Stimulated activated CD4-positive, alpha-beta T cell treated with anti-CD3 and anti-CD28 coated beads, Interleukin-1b, Interleukin-23, amount 100 ng/mL, for 1 hour (primary cell): ENCODE measurements at places on chromosomes 1 and 21.

- no peak for DNase-seq
Observed at GRCh38 chr1:83131692-83131955, 867.3 kb downstream of the TTLL7 start.

GRCh38 chr1:84374991-84375696 is 23.1 kb upstream of the DNASE2B start:
- no peak for DNase-seq

GRCh38 chr1:37465593-37466517 is 8.5 kb upstream of the ZC3H12A start:
- DNase-seq, result no peak

DNA sequence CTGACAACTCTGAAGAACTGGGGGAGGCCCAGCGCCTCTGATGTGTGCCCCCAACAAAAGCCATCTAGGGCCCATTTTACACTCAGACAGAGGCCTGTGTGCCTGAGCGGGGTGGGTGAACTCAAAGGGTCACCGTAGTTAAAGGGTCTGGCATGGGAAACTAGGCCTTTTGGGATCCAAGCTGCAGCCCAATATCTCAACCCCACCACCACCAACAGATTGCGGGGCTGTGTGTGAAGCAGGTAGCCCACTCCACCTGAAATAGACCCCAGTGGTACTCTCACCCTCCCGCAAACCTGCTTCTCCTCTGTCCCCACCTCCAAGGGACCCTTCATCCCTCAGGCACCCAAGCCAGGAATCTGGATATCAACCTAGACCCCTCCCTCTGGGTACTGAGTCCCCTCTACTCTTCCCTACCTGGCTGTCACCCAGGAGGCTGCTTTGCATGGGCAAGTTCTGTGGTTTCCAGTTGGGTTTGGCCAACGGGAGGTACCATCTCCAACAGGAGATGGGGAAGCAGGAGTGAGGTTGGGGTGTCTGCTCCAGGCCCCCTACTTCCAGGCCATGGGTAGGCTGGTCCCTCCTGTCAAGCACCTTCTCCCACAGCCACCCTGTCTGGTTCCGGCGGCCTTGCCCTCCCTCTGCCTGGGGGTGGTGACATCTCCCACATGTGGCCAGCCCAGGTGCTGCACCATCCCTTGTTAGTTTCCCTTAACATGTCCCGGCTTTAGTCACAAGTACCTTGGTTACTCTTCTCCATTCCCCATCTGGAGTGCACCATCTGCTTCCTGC is 35.2 kb upstream of the LRP8 start:
- DNase-seq, result no peak

- no peak for DNase-seq
Observed at GRCh38 chr1:177948336-177948972, 21.4 kb downstream of the SEC16B start.

DNA sequence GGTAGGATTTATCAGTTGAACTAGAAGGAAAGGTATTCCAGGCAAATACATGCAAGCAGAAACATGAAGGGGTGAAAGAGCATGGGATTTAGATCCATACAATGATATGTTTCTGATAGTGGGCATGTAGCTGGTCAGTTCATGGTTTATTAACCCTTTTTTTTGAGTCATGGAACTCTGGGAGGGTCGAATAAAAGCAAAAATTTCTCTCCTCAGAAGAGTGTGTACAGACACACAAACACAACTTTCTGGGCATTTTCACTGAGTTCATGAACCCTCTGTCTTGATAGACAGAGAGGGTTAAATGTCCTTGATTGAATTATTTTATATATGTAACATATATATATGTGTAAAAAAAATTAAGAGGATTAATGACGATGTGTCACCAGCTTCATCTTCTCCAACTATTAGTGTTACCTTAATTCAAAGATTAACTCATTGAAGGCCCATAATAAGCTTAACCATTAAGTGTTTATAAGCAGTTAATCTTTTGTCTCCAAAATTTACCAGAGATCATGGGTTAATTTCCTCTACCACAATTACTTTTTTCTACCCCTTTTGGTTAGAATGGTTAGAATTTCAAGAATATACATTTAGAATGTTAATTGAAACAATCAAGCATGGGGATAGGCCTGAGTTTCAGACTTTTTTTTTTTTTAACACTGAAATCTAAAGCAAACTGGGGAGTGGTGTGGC is 4.6 kb downstream of the JUN start:
- no peak for DNase-seq

DNA sequence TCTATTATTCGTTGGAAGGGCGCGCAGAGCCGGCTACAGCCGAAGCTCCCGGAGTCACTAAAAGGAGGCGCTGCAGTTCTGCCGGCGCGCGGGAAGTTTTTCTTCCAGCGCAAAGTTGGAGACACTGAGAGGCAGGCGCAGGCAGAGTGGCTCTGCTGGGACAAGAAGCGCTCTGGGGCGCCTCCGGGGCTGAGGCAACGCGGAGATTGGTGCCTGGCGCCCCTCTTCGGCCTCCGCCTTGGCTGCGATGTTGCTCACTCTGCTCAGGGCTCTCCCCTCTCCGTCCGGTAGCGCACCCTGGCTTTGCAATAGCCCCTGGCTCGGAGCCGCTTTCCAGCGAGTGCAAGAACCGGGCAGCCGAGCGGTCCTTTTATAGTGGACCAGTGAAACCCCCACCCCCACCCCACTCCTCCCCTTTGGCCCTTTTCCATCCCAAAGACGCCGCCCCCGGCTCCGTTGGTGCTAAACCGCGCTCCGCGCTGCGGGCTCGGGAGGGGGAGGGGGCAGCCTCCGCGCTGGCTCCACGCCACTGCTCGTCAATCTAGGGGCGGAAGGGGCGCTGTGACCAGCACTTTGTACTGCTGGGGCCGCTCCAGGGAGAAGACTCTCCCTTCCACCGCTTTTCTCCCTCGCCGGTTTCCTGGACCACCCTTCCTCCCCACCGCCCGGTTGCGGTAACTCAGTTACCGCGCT is at the start of gene ADAMTS1:
ADAMTS1 (minus strand) TSS at position 344 of the 693 bp plus-strand sequence. CDS start 455 bp downstream, outside the sequence.
- no peak for DNase-seq

GRCh38 chr1:155134322-155134721 is 1.3 kb upstream of the SLC50A1 start:
- no peak for DNase-seq

DNA sequence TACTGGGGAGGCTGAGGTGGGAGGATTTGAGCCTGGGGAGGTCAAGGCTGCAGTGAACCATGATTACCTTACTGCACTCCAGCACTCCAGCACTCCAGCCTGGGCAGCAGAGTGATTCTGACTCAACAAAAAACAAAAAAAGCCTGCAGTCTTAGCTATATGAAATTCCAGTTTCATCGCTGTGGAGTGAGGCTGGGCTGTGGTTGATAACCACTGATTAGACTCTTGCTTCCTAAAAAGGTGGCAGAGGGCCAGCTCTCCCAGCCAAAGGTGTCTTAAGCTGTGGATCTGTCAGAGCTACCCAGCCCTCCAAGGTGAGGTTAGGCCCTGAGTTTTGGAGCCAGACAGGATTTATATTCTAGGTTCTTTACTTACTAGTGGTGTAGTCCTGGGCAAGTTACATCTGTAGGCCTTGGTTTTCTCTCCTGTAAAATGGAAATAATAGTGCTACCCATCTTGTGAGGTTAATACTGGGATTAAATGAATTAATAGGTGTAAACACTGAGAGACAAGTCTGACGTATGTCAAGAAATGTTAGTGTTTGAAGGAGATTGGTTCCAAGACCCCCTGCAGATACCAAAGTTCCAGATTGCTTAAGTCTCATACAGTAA is 35.9 kb downstream of the TMCC2 start:
- no peak for DNase-seq

- no peak for DNase-seq
Observed at GRCh38 chr21:36534656-36535055, 54.7 kb upstream of the CLDN14 start.

- no peak for DNase-seq
Observed at GRCh38 chr1:80003250-80003649, 996.7 kb upstream of the ADGRL4 start.

GRCh38 chr1:33175865-33176264 is 6.0 kb downstream of the TRIM62 start:
- no peak for DNase-seq

DNA sequence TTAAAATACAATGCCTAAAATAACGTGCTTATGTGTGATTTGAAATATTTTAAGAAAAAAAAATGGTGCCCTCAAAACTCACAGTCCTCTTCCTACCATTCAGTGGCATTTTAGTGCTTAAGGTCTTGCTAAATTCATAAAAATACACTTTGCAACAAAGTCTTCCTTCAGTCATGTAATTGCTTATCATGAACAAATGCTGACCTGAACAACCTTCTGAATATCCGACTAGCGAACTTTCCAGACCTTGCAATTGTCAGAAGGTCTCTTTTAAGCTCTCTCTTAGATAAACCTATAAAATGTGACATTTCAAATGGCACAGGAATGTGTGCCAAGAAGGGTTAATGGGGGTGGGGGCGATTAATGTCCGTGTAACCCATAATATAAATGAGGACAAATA is 858 bp downstream of the BRINP3 start:
- DNase-seq, result no peak

GRCh38 chr1:152160576-152160975 is 1.5 kb upstream of the RPTN start:
- DNase-seq, result no peak

- no peak for DNase-seq
Observed at GRCh38 chr1:61299463-61299862, 217.1 kb downstream of the NFIA start.

DNA sequence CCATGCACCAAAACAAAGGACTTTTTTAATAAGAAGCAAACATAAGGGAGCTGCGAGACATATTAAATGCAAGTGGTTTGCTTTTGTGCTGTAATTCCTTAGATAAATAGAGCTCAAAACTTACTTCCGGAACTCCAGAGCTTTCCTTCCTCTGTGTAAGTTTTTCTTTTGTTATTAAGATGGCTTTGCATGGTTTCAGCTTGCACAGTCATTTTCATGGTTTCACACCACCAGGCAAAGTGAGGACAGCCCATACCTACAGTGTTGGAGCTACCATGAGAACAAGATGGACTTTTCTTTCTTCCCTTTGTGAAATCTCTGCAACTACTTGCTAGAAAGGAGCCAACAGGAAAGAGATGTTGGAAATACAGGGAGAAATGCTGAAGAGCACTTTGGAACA is 368.0 kb downstream of the SETD4 start:
- DNase-seq, result no peak

DNA sequence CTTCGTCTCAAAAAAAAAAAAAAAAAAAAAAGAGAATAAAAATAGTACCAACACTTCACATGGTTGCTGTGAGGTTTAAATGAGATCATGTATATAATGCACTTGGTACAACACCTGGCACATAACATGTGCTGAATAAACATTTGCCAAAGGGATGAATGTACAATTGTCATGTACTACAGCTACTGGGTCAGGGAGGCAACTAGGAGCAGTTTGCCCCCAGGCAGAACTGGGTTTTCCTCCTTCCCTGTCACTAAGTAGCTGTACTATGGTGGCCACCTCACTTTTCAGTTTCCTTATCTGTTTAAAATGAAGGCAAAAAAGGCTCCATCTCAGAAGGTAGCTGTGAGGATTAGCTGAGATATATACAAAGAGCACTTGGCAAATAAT is 11.5 kb downstream of the AK2 start:
- DNase-seq, result no peak

DNA sequence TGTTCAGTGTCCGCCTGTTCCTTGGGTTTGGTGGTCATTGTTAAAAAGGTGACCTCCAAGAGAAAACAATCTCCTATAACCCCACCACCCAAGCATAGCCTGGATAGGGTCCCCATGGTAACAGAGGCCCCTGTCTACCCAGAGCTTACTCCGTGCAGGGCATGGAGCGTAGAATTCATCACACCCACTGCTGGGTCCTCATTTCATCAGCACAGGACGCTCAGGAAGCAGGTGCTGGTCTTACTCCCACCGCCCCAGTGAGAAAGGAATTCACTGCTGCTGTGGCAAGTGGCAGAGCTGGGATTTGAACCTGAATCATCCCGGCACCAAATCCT is 37.0 kb downstream of the ARHGEF10L start:
- no peak for DNase-seq

DNA sequence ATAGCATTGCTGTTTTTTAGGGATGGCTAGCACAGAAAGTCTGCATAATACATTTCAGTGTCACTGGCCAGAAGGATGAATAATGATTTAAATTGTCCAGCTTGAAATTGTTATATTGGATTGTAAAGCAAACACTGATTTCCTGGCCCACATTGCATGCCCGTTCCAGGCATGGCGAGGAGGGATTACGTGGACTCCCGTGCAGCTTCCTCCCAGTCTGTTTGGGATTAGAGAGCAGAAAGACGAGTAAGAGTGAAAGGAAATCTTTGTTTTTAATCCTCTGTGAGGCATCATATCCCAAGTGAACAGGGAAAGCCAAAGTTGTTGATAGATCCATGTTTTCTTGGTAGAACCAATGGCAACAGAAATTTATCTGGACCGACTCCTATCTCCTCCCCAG is 8.4 kb downstream of the TRIM58 start:
- DNase-seq, result no peak
